Natural killer cell (primary cell): ENCODE measurements at places on chromosomes 13 and 19. TPM values are rescaled to one million over a fixed set of nuclear protein-coding genes. Genes with fewer than 3 reads are reported as not detected.
A peak's percentile ranks its signal among the peaks of the same experiment; 100 is the strongest.

DNA sequence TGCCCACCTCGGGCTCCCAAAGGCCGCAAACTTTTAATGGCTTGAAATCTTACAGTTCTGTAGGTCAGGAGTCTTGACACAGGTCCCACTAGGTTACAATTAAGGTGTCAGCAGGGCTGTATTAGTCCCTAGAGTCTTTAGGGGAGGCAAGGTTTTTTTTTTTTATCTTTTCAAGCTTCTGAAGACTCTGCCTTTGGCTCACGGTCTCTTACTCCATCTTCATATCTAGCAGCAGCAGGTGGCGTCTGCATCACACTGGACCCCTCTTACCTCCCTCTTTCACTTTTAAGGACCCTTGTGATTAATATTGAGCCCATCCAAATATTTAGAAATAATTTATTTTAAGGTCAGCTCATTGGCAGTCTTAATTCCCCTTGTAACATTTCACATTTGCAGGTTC lies 11.6 kb downstream of the MIR17HG start:
- DNase-seq: no peak

GRCh38 chr13:111407381-111408131 lies 87.1 kb downstream of the TEX29 start:
- no peak for DNase-seq

- DNase-seq: no peak
Observed at GRCh38 chr13:112958127-112958989, 10.7 kb upstream of the MCF2L start.

DNA sequence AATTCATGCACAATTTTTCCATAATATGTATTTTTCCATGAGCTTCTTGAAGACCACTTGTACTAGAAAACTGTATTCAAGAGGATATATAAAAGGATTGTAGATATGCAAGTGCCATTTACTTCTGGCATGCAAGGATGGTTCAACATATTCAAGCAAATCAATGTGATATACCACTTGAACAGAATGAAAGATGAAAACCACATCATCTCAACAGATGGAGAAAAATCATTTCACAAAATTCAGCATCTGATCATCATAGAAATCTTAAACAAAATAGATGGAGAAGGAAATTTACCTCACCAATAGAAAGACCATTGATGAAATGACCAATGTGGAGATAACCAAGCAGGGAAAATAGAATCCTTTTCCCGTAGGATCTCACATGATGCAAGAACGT lies 5.1 kb upstream of the ZNF816 start:
- DNase-seq: no peak

Gene WASF3
- total RNA-seq: 0.61 TPM

Gene BEST2
- total RNA-seq: not detected

- no peak for DNase-seq
Observed at GRCh38 chr13:38024431-38024830, 154.9 kb upstream of the TRPC4 start.

DNA sequence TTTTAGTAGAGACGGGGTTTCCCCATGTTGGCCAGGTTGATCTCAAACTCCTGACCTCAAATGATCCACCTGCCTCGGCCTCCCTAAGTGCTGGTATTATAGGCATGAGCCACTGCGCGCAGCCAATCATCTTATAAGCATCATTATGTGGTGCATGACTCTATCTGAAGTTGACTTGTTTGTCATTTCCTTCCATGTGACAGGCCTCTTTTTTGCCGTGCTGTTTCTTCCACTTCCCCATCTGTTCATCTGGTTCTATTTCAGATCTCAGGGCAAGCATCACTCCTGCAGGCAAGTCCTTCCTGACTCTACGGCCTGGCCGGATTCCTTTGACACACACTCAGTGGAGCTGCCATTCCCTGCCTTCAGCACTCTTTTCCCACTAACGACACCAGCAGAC lies 15.2 kb downstream of the COL5A3 start:
- no peak for DNase-seq

- DNase-seq: peak; percentile 73
Observed at GRCh38 chr19:49335071-49335783, at the start of gene CD37. CD37 (plus strand) TSS chr19:49335406; CDS start chr19:49335541, 135 bp downstream.

GRCh38 chr13:93413972-93414717 lies 187.5 kb downstream of the GPC6 start:
- no peak for DNase-seq

GRCh38 chr13:91236921-91237320 lies 110.6 kb upstream of the MIR17HG start:
- no peak for DNase-seq

DNA sequence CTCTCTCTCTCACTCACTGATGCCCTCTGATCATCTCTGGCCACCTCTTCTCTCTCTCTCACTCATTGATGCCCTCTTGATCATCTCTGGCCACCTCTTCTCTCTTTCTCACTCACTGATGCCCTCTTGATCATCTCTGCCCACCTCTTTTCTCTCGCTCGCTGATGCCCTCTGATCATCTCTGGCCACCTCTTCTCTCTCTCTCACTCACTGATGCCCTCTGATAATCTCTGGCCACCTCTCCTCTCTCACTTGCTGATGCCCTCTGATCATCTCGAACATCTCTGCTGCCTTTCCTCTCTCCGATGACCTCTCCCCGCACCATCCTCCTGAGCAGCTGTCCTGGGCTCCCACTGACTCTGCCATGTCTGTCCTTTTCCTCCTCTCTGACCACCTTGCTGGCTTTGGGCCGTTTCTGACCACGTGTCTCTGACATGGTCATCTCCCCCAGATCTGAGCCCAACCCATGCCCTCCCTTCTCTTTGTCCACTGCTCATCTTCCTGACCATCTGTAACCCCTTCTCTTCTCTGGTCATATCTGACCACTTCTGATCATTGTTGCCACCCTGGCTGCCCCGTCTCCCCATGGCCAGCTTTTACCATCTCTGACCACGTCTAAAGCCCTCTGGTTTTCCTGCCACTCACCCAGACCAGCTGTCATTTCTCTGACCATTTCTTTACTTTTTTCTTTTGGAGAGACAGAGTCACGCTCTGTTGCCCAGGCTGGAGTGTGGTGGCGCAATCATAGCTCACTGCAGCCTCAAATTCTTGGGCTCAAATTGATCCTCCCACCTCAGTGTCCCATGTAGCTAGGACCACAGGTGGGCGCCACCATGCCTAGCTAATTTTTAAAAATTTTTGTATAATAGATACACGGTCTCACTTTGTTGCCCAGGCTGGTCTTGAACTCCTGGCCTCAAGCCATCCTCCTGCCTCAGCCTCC lies 2.4 kb downstream of the LRFN3 start:
- no peak for DNase-seq

GRCh38 chr19:8511573-8512101 lies 2.3 kb downstream of the ZNF414 start:
- DNase-seq: no peak

- DNase-seq: no peak
Observed at GRCh38 chr13:39586151-39586550, 16.8 kb downstream of the LHFPL6 start.

GRCh38 chr19:8158411-8159074 lies 9.2 kb upstream of the FBN3 start:
- peak; percentile 86 for DNase-seq

- no peak for DNase-seq
Observed at GRCh38 chr19:1944088-1944915, 3.3 kb downstream of the CSNK1G2 start.

Gene ATCAY
- total RNA-seq: not detected

GRCh38 chr13:104086210-104086609 lies 1020.0 kb upstream of the SLC10A2 start:
- DNase-seq: no peak

Gene SIGLEC8
- not detected for total RNA-seq

- DNase-seq: no peak
Observed at GRCh38 chr19:43300206-43300605, 30.9 kb upstream of the PSG9 start.

DNA sequence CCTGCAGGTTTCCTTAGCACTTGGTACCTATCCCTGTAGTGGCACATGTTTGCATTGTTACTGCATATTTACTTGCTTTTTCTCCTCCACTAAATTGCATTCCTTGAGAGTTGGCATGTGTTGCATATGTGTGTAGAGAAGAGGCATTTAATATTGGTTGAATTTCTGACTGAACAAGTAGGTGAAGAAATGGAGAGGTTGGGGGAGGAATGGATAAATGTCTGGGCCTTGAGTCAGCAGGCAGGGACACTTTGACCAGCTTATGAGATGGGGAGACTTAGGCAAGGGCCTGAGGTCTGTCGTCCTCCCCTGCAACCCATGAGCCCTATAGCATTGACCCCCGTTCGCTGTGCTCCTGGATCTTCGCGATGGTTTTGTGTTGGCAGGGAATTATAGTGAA lies 2.0 kb upstream of the GPR18 start:
- DNase-seq: no peak

Gene GPR12
- total RNA-seq: not detected

Gene ERICH4
- not detected for total RNA-seq

- no peak for DNase-seq
Observed at GRCh38 chr13:80591976-80592740, 251.2 kb upstream of the SPRY2 start.

Gene CILP2
- 0.05 TPM for total RNA-seq

DNA sequence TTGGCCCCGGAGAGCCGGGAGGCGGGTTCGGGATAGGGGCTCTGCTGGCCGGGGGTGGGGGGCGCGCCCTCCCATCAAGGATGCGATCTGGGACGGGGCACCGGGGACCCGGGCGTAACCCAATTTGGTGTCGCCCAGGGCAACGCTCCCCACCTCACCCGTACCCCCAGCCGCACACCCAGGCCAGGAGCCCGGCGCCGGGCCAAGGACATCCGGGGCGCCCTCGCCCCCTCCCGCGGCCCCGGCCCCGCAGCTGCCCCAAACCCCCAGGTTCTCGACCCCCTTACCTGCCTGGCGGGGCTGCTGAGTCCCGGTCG lies 525 bp downstream of the SHANK1 start:
- no peak for DNase-seq

- DNase-seq: no peak
Observed at GRCh38 chr13:37409756-37410155, 188.8 kb downstream of the POSTN start.

- no peak for DNase-seq
Observed at GRCh38 chr19:13063461-13064091, 39.1 kb downstream of the LYL1 start.

- peak; percentile 62 for DNase-seq
Observed at GRCh38 chr13:114108141-114108761, 24.2 kb downstream of the RASA3 start.

Gene C1QTNF9
- total RNA-seq: not detected

Gene ZNF8
- 8.7 TPM for total RNA-seq

Gene TIMM50
- total RNA-seq: 60.8 TPM

DNA sequence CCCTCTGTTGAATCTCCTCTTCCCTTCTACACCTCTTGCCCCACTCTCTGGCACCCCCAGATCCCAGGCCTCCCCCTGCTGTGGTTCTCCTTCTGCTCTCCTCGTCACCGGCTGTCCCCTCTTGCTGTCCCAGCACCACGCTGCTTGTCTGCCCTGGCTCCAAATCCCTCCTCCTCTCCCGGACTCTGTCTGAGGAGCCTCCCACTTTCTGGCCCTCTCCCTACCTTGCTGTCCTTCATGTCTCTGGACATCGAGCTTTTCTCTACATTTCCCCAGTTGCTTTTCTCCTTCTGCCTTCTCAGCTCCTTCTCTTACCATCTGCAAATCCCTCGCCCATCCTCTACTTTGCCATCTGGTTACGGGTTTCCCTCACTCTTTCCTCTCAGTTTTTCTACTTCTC lies 1.2 kb downstream of the ZNF347 start:
- DNase-seq: no peak

- peak; percentile 71 for DNase-seq
Observed at GRCh38 chr19:38666663-38667511, 19.4 kb downstream of the ACTN4 start.

DNA sequence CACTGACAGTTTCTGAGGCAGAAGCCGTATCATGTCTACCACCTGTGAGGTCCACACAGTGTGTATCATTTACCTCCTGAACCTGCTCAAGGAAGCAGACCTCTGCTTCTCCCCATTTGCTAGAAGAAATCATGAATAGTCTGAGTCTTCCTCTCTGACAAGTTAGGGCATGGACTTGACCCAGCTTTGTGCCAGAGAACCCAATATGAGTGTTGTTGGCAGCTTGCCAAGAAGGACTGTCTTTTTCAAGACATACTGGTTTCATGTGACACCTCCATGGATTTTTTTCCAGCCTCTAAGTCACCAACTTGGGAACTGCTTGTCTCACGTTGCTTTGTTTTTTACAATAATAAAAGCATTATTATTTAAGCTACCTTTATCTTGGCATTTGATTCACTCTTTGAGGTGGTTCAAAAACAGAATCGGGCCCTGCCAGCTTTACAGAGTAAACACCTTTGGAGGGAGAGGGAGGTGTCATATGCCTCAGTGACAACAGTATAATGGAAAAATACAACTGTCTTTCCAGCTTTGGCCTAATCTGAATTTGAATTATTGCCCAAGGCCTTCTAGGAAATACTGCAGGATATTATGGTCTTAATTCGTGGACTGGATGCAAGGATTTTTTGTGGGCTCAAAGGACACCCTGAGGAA lies 9.6 kb downstream of the ZNF211 start:
- no peak for DNase-seq

GRCh38 chr19:15432018-15432494 lies 13.3 kb upstream of the AKAP8L start:
- DNase-seq: peak; percentile 30

Gene ZNF98
- total RNA-seq: not detected

DNA sequence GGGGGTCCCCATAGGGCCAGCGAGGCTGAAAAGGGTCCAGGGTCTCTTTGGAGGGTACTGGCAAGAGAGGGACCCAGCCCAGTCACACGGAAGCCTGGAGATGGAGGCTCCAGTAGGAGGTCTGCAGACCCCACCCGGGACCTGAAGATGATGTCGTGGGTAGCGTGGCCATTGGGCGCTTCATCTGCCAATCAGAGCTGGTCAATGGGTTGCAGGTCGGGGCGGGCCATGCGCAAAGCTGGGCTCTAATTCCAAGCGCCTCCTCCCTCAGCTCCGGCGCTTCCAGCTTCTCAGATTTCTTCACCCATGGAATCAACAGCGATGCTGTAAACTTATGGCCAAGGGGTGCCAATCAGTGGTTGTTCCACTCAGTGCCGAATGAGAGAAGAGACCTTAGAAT lies 10.9 kb downstream of the SIGLEC12 start:
- DNase-seq: no peak

GRCh38 chr19:55315956-55316525 lies 9.1 kb downstream of the TMEM150B start:
- no peak for DNase-seq

- no peak for DNase-seq
Observed at GRCh38 chr19:33098055-33098534, 17.1 kb downstream of the GPATCH1 start.

Gene CYP2F1
- 4.5 TPM for total RNA-seq
